ENCODE measurements at places on chromosomes 6 and 20.

GRCh38 chr6:44530209-44530909 is 142.9 kb downstream of the CDC5L start:
- DNase-seq: no peak

DNA sequence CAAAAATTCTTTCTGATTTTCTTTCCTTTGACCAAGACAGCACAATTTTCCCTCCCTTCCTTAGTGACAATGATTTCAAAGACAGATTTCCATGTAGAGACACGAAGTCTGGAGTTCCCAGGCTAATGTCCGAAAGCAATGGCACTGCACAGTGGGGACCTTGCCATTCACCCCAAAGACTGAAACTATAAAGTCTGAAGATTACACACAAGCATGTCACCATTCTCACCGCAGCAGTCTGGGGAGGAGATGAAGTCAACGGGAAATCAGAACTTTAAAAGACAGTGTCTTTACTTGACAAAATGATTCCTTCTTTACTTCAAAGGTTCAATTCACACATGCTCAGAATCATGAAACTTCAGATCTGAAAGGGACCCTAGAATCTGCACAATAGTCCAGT is 8.3 kb downstream of the B4GALT5 start:
- no peak for DNase-seq

DNA sequence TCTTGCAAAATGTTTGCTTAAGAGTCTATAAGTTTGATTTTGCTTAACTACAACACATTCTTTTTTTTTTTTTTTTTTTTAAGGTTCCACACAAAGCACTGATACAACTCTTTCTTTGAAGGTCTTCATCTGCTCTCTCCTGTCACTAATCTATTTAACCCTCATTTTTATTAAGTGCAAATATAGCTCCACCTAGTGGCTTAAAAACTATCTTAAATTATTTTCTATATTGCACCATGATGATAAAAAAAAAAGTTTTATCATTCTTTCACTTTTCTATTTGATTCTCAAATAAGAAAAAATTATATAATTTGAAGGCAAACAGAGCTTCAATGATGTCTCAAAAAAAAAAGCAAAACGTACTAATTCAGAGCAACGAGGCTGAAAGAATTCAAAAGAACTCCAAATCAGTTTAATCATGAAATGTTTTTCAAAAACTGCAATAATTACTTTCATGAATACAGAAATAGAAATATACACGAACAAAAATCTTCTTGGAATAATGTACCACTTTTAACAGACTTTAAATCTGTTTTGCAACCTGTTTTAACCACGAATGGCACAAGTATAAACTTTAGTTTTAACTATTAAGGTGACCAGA is 12.8 kb downstream of the ESF1 start:
- DNase-seq: peak; percentile 8

DNA sequence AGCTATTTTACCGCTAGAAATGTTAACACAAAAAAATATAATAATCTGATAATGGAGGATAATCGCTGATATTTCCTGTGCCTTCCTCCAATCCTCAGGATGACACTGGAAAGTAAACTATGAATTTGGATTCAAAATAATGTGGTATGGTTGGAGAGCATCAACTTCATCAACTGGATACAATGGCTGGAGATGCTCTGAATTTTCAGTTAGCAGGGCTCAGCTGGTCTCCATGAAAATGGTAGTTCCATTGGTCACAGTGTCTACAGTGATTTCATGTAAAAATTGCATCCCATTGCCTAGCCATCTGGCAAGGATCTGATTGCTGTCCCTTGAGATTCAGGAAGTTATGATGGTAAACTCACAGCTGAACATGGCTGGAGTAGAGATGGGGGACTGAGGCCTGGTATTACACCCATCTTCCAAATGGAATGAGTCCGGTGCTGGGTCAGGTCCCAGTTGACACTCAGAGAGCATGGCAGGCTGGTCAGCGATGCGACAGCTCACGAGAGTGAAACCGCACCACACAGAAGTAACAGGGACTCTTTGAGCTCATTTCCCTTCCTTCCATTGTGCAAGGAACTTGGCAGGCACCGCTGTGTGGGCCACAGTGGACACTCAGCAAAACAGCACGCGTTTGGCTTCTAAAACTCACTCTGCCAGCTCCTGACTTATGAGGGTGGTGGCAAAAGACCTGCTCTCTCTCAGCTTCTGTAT is 142.4 kb upstream of the TNFAIP3 start:
- DNase-seq: no peak

- DNase-seq: no peak
These were observed 55.7 kb downstream of the AFG1L start for GRCh38 chr6:108350528-108350927.

DNA sequence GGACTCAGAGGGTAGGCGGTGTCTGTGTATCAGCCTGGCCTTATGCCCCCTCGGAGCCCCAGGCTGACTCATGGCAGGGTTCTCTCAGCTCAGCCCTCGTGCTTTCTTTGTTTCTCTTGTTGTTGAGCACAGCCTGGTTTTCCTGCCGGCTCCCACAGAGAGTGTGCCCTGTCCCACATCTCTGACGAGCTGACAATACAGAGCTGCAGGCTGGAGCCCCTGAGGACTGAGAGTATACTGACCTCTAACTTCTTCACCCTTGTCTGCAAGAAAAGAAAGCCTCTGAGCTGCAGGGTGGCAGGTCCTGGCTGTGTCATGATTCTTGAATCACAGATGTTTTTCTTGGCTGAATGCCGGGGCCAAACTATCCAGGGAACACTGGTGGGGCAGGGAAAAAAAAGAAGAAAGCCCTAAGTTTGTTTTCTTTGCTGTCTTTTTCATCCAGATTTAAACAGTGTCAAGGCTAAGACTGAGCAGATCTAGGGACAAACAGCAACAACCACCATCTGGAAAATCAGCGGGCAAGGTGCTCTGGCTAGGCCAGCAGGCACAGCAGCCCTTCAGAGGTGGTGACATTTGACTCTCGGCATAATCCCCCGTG is 63.3 kb upstream of the ZNF133 start:
- DNase-seq: no peak

GRCh38 chr6:21181866-21182265 is 411.7 kb upstream of the SOX4 start:
- DNase-seq: no peak

DNA sequence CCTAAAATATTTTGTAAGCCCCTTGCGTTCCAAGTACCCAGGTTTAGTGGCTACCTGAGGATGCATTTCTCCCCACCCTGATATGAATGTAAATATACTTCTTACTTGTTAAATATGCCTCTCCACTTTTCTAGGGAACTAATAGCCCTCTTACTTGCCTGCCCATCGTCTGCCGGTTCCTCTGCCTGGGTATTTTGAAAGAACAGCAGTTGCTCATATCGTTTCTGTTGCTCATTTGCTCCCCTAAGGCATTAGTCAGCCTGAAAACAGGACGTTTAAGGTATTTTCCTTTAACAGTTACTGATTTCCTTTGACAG is 141.3 kb upstream of the CARMIL1 start:
- no peak for DNase-seq

- no peak for DNase-seq
These were observed 1174.7 kb upstream of the MAP3K7 start for GRCh38 chr6:91761621-91762020.

- peak; percentile 20 for DNase-seq
These were observed 2.2 kb upstream of the E2F3 start for GRCh38 chr6:20399518-20399917.

DNA sequence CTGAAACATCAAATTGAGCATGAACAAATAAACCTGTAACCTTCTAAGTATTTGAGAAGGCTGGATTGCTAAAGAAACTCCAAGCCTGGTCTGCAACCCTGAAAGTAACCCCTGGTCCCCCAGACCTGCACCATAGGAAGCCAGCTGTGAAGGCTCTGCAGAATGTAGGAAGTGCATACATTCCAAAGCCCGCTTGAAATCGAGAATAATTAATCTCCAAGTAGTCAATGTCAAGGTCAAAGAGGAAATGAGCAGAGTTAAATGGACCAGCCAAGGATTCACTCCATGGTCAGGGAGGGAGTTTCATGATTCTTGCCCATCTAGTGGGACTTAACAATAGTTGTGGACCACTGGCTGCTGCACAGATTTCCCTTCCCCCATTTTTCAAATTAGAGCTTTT is 107.6 kb upstream of the RNF24 start:
- no peak for DNase-seq

DNA sequence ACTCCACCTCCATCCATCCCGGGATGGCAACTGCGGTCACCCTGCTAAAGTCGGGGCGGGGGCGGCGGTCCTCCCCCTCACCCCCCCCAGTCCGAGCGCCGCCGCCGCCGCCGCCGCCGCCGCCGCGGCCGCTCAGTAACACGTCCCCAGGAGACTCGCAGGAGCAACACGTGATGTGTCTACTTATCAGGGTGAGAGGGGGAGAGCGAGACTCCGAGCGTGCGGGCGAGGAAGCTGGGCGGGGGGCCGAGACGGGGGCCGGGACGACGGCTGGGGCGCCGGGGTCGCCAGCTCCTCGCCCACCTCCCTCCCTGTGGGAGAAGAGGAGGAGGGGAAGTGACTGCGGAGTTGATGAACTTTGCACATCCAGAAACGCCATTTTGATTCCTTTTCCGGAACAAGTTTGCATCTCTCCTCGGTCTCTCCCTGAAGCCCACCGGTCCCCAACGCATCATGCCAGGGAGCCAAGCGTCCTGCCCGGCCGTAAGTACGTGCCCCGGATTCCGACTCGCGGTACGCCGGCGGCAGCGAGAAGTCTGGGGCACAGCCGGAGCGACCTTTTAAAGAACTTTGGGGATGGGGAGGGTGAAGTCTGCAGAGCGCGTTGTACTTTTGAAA is at the start of gene RREB1:
TSS of gene RREB1 (plus strand) at position 384 of the 618 bp plus-strand sequence. CDS start 73,951 bp downstream, outside the sequence.
- no peak for DNase-seq

DNA sequence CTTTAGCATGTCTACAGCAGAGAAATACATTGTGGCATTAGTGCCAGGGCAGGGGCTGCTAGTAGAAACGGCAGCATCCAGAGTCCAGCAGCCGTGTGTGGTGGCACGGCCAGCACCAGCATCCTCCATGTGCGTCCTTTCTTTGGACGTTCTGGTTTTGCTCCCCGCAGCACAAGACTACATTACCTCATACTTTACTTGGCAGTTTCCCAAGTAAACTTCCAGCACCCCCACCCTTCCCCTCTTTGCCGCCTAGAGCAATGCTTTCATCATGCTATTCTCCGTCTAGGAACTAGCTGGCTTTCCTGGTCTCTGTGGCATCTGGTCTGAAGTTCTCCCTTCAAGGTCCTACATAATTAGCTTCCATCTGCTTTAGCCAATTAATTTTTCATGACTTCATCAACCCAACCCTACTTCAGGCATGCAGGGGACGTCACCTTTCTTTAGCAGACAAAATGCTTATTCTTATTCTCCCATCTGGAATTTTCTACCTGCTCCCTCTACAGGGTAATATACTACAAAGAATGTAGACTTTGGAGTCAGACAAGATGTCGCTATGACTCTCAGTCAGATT is 67.6 kb downstream of the BLOC1S5 start:
- DNase-seq: no peak

DNA sequence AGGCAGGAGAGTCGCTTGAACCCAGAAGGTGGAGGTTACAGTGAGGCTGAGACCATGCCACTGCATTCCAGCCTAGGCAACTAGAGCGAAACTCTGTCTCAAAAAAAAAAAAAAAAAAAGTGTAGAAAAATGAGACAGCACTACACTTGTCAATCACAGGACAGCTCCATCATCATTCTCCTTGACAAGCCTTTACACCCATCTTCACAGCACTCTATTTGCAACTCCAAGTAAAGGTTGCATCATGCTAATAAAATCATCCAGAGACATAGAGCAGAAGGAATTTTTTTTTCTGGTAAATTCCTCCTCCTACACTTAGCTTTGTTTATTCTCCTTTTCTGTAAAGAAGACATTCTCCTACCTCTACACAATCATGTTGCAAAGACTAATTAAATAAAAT is 791.0 kb upstream of the HS3ST5 start:
- no peak for DNase-seq

DNA sequence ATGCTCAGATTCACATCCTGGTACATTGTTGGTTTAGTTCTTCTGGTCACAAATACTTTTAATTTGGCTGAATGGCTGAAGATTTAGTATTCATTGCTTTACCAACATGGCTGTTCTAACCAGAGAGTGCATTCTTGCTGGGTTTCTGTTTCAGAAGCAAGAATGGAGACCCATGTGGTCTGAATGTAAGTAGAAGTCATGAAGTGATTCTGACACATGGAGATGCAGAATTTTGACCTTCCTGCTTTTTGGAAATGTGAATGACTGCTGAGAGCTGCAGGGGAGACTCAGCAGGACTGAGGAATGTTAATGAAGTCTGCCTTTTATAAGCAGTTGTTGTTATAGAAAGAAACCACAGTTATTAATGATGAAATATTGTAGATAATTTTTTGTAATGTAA is 576.1 kb upstream of the MARCKS start:
- DNase-seq: no peak

DNA sequence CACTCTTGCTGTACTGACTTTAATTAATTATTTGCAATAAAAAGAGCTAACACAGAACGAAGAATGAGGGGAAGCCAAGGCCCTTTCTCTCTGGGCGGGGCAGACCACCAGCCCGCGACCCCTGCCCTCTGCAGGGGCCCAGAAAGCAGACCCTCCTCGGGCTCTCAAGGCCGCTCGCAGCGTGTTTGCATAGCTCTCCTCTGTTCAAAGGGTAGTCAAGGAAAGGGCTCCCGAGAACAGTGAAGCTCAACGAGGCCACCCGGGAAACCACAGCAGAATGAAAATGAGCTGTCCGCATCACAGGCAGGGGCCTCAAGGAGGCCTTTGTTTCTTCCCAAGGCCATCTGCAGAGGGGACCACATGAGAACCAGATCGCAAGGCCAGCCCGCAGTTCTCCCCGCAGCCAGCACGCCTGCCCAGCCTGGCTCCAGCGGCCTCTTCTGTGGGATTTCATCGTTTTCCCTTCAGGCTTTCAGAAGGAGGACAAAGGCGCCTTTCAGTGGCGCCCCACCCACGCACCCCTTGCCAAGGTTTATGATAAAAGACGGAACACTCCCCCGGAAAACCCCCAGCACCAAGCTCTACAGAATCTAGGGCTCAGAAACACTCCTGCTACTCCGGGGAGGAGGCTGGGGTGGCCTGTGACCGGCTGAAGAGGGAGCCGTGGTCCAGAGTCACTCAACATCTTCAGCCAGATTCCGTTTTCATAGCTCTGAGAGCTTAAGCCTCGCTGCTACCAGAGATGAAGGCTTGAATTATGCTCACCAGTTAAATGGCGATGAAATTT is 25.3 kb downstream of the ACSS1 start:
- DNase-seq: no peak

- no peak for DNase-seq
These were observed 238.8 kb downstream of the TSHZ2 start for GRCh38 chr20:53210931-53211330.

- DNase-seq: no peak
These were observed 55.5 kb upstream of the SGK1 start for GRCh38 chr6:134373282-134373922.
